LHCN-M2 (cell line): ENCODE measurements at places on chromosomes 16 and 17.

DNA sequence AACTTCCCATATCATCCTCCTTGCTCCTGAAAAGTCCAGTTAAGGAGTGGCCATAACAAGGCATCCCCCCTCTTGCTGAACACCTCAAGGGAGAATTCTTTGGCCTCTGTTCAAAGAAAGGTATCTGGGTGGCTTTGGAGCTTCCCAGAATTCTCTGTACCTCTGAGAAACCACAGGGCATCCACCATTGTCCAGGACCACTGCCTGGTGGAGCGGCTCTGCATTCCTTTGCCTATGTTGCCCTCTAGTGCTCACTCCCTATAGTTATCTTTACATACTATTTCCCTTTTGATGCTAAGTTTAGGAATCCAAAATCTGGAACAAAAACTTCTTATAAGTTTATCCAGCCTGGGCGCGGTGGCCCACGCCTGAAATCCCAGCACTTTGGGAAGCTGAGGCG, 30.3 kb downstream of the CHD9NB start:
- DNase-seq: peak; percentile 45

DNA sequence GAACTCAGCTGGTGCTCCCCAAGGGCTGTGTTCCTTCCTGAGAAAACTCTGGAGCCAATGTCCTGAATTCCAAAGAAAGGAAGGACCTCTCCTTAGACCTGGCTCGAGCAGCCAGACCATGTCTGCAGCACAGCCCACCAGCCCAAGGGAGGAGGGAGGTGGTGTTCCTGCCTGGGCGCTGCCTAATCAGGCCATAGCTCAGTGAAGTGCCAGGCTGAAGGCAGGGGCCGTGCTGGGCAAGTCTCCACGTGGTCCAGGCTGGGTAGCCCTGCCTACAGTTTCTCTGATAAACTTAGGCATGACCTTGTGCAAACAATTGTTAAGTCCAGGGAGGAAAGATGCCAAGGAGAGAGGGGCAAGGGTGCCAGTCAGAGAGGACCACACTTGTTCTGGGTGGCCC, 76.8 kb downstream of the MPRIP start:
- DNase-seq: no peak

- no peak for DNase-seq
Measured at GRCh38 chr16:52451971-52452421, 94.9 kb downstream of the TOX3 start.

- DNase-seq: no peak
Measured at GRCh38 chr16:60077861-60078260, 1343.7 kb upstream of the GOT2 start.

DNA sequence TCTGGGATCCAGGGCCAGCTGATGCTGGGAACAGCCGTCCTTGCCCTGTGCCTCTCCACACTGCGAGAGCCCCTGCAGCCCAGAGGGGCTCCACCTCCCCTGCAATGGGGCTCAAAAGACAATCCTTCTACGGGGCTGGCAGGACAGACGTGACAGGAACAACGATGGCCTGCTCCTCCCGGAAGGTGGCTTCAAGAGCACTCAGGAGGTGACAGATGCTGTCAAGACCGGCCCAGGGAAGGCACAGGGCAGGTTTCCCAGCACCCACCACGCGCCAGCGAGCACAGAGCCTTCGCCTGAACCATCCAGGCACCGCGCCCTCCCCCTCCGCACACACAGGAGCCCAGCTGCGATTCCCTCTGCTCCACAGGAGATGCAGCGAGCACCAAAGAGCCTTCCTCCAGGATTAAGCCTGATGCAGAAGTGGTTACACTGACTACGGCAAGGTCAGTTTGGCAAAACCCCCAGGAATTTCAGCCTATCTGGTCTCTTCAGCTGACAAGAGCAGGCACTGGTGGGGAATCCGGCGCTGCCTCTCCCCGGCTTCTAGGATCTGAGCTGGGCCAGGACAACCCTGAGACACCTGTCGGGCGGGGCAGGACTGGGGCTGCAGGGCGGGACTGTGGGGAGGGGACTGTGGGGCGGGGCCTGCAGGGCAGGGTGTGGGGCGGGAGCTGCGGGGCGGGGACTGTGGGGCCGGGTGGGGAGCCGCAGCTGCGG, 103.4 kb downstream of the ZNF778 start:
- peak; percentile 22 for DNase-seq

- no peak for DNase-seq
Measured at GRCh38 chr17:68433911-68434508, 23.3 kb downstream of the WIPI1 start.

DNA sequence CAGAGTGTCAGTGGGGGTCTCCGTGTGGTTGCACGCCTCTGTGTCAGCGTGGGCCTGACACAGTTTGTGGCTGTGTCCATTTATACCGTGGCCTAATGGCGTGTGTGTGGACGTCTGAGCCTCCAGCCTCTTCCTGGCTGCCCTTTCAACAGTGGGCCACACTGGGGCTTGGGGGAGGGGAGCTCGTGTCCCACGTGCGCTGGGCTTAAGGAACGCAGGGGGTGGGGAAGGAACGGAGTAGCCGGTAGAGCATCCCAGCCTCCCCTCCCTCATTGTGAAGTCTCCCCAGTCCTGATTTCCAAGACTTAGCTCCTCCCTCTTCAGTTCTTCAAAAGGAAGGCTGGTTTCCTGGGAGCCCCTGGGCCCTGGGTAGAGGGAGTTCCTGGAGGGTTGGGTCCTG, 9.5 kb upstream of the HES7 start:
- DNase-seq: no peak

DNA sequence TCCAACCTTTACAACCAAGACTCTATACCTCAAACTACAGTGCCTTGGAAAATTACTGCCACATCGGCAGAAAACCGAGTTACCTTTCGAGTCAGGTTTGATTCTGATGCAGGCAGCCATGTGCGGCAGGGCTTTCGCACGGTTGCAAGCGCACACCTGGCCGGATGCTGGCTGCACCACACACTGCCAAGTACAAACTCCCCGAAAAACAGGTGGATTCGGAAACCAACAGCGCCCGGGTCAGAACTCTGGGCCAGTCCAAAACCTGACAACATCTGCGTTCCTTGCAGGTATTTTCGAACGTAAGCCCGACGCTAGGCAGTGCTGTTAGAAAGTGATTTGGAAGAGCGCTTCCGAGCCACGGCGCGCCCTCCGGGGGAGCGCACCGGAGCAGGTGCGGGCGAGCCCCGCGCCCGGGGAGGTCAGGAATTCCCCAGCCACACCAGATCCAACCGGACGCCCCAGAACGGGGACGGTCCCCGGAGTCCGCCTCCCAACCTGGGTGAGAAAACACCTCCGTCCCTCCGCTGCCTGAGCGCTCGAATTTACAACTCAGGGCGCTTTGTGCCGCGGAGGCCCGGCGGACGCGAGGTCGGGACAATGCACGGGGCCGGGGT, 1.2 kb downstream of the USP7 start:
- DNase-seq: peak; percentile 22

- DNase-seq: no peak
Measured at GRCh38 chr17:44024271-44024663, 9.5 kb upstream of the TMEM101 start.

DNA sequence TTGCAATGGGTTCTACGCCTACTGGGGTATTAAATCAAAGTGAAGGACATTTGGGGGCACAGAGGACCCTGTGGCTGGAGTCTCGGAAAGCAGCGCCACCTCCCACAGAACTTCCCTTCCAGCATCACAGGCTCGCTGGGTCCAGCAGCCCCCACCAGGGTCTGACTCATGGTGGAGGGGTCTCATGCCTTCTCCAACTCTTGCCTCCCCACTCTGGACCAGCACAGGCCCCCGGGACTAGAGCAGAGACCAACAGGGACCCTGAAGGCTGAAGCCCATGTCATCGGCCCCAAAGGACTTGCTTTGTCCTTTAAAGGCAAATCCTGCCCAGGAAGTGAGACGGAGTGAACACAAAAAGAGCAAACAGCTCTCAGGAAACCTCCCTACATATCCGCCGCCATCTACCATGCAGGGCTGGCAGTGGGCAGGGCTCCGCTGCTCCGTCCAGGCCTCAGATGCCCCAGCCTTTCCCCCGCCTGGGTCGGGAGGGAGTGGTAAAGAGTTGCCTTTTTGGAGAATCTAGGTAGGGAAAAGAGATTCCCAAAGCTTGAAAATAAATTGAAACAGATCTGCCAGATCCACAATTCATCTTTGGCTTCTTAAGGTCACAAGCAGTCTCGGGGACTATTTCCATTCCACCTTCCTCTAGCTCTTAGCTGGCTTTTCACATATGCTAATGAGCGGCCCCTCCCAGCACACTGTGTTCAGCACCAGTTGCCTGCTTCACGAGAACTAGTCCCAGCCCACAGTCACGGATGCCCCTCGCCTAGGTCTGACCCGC, 2.1 kb upstream of the GPRC5C start:
- DNase-seq: no peak

- DNase-seq: no peak
Measured at GRCh38 chr17:39744836-39745215, 7.1 kb downstream of the GRB7 start.

GRCh38 chr16:86872833-86873232, 294.5 kb downstream of the FOXL1 start:
- DNase-seq: no peak

DNA sequence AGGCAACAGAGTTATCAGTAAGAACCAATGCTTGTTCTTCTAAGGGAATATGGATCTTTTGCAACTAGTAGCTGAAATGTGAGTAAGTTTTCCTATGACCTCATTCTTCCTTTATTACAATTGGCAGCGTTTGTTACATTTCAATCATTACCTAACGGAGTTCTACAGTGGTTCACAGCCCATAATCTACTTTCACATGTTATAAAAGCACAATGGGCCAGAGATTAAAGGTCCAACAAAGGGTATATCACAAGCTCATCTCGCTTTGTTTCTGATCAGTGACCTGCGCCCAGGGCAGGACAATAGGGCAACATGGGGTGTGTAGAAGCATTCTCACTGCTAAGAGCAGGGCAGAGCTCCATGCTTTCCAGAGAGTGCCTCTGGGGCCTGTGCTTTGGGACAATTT, 279.9 kb upstream of the DYNLRB2 start:
- DNase-seq: no peak

GRCh38 chr17:45228763-45229539, 7.3 kb downstream of the FMNL1 start:
- DNase-seq: peak; percentile 93

GRCh38 chr17:18064053-18064452, 23.7 kb upstream of the DRG2 start:
- peak; percentile 25 for DNase-seq

- no peak for DNase-seq
Measured at GRCh38 chr16:67834242-67834614, 7.9 kb upstream of the THAP11 start.

DNA sequence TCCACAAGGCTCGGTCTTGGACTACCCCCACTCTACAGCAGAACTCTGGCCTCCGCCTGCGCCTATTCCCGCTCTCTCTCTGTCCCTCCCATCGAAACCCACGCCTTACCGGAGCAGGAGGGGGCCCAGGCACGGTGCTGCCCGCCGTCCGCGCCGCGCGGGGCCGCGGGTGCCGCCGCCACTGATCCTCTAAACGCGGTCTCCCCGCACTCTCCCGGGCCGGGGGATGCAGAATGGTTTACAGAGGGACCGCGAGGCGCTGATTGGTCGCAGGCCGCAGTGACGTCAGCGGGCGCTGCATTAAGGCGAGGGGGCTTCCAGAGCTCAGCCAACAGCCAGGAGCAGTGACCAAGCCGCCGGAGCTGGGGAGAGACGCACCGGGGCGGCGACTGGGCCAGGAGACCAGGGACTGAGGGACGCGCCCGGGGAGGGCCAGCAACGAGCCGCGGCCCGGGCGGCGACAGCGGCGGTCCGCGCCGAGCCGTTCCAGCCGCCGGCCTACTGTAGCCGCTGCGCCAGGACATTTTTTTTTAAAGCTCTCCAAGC, 747 bp upstream of the LHX1 start:
- no peak for DNase-seq

DNA sequence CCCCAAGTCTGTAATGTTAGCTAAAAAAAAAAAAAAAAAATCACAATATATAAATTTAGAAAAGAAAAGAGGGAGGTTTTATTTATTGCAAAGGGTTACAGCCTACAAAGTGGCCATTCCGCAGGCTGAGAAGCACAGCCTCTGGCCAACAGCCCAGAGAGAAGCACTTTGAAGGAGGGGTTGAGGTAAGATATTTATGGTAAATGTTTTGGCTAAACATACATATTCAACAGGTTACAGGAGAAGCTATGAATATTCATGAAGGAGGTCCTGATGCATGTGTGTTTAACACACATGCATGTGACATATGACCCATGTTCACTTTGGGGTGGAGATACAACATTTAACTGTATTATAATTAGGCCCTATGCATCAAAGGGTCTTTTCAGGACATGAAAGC, 158.5 kb downstream of the TMEM114 start:
- DNase-seq: no peak

DNA sequence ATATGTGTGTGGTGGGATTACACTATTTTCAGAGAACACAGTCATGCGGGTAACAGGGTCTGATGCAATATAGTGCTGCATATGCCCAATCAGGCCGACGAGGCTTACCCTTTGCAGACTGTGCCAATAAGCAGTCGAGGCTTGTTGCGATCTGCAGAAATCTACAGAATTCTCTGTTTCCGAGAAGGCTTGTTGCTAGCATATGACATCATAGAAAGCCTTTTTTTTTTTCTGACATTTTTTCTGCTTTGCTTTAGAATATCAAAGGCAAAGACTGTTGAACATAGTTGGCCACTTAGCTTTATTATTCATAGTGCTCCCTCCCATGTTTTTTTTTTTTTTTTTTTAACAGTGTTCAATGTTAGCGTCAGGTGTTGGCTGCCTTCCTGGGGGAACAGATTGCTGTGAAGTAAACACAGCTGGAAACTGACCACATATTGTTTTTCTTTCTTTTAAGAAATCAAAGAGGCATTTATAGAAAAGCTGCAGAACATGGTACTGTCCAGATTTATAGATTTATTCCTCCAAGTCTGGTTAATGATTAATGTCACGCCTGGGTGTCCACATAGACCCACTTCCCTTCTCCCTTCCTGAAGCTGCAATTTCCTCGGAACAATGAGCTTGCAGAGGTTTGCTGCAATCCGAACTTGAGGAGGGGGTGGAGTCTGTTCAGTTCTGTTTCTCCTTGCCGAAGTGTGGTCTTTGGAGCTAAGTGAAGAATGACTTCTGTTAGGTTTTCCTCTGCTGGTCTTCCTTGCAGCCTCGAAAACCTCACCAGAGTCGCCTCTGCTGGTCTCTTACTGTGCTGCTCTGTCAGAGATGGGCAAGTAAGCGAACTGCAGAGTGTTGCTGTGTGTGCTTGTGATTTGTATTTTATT, 87.3 kb downstream of the MAP2K6 start:
- DNase-seq: peak; percentile 53

DNA sequence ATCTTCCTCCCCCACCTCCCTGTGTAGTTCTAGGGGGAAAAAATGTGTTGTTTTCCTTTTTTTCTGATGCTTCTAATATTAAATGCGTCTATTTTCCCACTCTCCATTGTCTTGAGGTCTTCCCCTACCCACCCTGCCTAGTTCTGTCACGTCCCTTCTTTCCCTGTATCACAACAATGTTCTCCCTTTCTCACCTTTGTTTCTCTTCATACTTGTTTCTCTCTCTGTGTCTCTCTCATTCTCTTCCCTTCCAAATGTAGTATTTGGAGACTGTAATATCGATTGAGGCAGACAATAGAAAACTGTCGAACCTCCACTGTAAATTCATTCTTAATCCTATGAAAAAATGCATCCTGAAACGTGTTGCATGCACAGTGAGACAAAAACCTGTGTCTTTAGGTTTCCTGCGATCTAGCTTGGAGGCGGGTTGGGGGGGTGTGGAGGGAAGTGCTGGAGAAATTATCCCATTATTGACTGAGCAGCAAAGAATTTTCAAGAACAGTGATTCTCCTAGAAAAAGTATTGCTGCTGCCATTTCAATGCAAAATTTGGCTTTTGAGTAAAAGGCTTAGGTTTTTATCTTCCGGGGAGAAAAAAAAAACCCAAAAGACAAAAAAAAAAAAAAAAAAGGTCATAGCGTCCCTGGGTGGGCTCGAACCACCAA, 1.3 kb upstream of the PSMB3 start:
- DNase-seq: no peak

GRCh38 chr17:44828919-44829522, 1.1 kb downstream of the GJC1 start:
- peak; percentile 43 for DNase-seq
